ENCODE measurements at places on chromosomes 7 and 10. TPM values are rescaled to one million over a fixed set of nuclear protein-coding genes. Genes with fewer than 3 reads are reported as not detected.

GPR158 gene
- not detected for polyA plus RNA-seq

DNA sequence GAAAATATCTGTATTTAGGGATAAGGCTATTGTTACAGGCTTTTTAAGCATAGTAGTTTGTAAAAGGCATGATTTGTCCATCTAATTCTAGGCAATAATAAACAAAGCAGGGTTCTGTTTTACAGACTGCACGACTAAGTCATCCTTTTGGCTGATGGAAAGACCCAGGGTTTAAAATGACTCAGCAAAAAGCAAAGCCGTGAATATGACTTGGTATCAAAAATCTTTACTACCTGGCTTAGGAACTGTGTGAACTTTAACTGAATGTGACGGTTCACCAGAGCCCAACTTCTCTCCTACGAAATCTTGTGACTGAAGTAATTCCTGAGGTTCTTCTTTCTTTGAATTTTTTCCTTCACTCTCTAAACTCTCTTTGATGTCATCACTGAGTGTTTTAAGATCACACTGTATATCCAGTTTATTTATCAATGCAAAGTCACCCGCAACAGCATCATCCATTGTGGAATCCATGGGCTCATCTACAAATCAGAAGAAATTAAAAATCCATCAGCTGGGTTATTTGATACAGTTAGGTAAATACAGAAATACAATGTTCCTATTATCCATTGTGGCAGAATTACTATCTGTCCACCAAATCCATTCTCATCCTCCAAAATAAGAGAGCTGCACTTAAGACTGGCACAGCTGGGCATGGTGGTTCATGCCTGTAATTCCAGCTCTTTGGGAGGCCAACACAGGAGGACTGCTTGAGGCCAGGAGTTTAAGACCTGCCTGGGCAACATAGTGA lies 17.0 kb downstream of the ATE1 start:
- no peak for DNase-seq

DNA sequence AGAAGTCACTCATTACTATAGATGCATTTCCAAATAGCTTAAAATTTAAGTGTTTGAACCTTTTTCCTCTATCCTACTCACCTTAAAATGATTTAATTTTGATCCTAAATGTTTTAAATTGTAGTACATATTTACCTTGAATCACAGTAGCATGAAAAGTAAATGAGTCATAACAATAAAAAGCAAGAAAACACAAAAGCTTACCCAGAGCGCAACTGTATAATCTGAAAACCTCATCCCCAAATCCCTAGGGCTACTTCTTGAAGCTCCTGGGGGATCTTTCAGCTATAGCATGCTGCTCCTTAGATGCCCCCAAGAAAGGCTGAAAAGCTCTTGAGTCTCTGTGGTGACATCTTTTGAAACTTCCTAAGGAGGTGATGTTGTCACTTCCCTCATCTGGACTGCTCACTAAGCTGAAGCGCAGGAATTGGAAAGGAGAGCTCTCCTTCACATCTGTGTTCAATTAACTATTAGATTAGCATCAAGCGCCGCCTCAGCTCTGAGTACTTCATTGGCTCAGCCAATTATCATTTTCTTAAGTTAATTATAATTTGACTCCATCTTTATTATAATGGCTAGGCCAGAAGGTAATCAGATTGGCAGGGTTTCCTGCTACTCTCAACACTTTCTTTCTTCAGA lies 60.2 kb downstream of the SEMA3E start:
- DNase-seq, result peak; percentile 36

AKR1D1 gene
- polyA plus RNA-seq, result not detected

FOXI2 gene
- polyA plus RNA-seq, result not detected

DNA sequence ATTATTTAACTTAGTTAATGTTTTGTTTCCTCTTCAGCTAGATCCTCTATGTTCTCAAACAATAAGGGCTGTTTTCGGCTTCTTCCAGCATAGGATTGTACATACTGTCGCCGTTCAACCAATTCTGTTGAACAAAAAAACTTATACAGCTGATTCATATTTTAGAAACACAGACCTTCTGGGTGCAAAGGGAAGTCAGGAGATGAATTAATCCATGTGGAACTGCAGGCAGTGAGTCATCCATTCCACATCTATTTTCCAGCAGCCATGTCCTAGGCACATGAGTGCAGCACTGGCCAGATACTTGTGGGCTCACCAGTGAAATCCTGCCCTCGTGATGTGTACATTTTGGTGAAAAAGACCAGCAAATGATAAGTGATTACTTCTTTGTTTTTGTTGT lies 163.2 kb downstream of the JAZF1 start:
- DNase-seq, result no peak

EMX2 gene
- polyA plus RNA-seq, result not detected

NT5C3A gene
- 14.1 TPM for polyA plus RNA-seq

DNA sequence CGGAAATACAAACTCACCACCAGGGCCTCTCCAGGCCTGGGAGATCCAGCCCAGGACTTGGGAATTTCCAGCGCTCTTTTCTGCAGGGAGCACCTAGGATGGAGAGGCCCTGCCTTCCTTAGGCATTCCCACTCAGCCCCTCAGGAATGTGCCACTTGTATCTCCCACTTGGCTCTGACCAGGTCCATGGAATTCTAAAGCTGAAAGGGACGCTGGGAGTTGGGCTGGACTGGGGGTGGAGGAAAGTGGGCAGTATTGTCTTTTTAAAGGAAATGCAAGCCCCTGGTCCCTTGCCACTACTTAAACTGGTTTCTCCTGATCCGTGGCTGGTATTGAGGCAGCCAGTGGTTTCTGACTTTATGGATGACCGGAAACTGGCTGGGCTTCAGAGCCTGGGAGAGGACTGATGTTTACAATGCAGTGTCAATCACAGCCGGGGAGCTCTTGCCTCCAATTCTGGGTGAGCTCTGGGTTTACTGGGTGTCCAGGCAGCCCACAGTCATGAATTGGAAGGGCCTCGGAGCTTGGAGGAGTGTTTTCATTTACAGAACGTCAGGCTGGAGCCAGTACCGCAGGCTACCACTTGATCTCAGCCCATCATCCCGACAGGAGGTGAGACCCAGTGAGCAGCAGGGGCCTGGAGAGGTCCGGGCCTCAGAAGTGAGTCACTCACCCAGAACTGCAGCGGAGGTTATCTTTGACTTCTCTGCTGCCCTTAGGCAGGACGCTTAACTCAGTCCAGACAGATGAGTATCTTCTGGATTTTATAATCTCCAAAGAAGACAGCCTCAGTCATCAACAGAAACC lies 27.3 kb downstream of the AGAP3 start:
- peak; percentile 97 for DNase-seq

UNCX gene
- not detected for polyA plus RNA-seq

DNA sequence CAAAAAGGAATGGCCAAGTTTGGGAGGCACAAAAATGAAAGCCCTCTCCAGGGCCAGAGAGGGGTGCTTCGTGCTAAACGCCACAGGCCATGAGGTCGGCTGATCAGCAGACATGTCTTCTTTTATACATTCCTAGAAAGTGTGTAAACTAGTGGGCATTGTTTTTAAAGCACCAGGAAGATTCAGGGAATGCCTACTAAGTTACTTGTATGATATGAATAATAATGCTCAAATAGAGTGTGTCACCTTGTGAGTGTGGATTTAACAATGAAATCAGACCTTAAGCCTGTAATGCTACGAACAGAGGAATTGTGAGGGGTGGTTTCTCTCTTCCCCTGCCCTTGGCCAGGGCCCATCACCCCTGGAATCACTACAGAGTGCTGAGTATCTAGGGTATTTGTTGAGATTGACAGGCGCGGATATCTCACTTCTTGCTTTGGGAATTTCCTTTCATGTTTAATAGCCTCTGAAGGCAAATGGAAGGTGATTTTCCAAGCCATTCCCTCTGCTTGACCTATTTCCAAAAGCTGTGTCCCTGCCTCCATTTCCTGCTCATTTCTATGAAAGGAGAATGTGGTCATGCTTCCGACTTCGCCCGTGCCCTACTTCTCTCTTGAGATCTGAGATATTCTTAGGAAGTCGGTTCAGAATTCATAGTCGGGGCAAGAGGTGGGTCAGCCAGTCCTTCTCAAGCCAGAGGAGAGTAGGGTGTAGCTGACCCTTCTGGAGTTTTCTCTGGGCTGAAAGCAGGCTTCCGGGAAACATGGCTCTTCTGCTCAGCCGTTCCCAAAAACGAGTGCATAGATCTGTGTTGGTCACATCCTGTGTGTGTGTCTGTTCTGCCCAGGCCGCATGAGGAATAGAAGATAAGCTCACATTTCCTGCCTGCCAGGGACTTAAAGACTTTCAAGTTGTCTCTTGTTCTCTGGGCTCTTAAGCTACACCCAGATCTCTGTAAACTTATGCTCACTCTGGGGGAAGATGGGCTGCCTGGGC lies 167.8 kb upstream of the ITGB1 start:
- DNase-seq, result no peak

DNA sequence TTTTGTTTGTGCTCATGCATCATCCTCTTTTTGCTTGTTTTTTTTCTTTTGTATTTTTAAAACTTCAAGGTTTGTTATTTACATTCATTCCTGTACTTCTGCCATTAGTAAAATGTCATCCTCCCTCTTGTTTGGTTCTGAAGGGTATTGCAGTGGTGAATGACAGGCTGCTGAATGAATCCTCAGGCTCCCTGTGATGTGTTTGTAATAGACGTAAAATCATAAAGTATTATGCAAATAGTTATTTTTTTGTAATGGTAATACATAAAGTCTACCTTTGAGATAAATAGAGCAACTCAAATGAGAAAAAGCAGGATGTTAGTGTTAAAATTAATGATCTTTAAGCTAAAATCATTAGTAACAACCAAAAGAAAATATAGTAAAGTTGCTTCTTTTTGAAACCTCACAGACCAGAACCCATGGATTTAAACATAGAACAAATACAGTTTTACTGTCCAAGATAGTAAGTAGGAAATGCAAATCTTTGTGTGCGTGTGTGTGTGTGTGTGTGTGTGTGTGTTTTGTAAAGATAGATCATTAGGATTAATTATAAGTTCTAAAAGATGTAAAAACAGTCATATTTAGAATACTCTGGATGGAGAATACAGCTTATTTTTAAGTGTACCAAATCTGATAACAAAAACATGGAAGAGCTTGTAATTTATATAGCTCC lies 4.5 kb downstream of the GLCCI1 start:
- DNase-seq, result no peak

AGAP4 gene
- 17.6 TPM for polyA plus RNA-seq

PHYHIPL gene
- polyA plus RNA-seq, result 0.44 TPM

GRCh38 chr10:110408203-110408871 lies 89.4 kb upstream of the DUSP5 start:
- DNase-seq, result no peak

INHBA gene
- polyA plus RNA-seq, result 81.0 TPM

GRCh38 chr7:18503126-18503866 lies 7.7 kb downstream of the HDAC9 start:
- no peak for DNase-seq

CALCR gene
- polyA plus RNA-seq, result 0.12 TPM

- DNase-seq, result no peak
Observed at GRCh38 chr7:104836976-104837375, 177.0 kb upstream of the KMT2E start.

GRCh38 chr10:98106531-98106930 lies 27.9 kb upstream of the R3HCC1L start:
- no peak for DNase-seq

ABCB1 gene
- 2.0 TPM for polyA plus RNA-seq

GRCh38 chr10:70186571-70186970 lies 16.3 kb upstream of the SAR1A start:
- DNase-seq, result no peak

DNA sequence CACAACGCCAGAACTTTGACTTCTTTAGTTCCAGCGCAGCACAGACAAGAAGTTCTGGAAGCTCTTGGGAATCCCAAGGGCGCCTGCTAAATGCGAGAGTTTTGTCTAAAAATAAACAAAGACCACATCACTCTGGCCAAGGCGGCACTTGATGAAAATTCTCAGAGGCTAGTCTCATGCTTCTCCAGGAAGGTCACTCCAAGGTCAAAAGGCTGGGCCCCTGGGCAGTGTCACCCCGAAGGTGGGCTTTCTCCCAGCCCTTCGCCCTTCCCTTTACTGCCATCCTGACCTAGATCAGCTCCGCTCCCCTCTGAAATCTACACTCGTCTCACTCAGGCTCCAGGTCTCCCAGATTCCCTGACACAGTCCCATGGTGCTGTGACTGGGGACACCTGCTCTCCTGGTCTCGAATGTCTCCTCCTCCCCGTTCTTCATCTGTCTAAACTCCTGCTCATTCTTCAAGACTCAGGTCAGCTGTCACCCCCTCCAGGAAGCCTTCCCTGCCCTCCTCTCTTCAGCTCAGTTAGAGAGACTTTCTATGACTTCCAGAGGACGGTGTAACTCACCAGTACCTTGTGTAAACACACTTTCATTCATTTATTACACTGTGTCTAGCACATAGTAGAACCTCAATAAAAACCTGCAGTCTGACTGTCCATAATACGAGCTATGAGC lies 10.5 kb downstream of the FAM53B start:
- no peak for DNase-seq

DNA sequence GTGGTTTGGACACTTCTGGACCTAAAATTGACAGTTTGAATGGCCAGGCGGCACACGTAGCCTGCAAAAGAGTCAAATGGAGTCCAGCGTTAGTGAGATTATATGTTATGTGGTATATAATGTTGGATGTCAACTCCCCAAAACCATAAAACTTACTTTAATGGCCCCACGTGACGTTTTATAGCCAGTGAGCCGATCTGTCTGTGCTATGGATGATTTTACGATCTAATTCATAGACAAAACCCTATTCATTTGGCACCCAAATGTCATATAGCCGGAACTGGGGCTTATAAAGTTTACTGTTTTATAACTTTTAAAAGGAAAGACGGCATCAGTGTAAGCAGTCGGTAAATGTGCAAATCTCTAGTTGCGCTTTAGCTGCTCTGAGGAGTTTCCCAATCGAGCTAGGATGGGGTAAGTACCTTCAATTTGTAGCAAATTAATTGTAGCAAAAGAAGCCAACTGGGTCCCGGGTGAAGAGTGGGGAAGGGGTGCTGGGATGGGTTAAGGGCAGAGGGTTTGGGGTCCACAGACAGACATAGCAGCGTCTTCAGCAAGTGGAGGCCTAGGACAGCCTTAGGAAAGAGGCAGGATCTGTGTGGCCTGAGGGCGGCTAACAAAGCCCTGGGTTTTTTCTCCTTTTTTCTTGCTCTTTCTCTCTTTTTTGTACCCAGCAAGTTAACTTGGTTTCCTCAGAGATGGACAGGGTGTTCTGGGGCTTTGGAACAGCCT lies 3.2 kb downstream of the HOXA5 start:
- no peak for DNase-seq

DNA sequence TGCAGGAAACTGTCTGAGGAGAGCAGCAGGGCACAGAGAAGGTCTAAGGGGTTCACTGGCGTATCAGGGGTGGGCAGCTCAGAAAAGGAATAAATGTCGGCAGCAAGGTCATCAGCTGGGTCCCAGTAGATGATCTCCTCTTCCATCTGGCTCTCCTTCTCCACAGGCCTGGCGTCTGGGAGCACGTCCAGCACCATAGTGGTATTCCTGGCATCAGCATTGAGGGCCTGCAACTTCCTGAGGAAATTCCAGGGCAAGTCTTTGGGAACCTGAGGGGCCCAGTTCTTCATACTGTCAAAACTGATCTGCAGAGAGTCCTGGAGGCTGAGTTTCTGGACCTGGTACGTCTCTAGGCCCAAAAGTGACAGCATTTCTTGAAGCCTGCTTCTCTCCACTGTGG lies 9.6 kb upstream of the MRPS24 start:
- DNase-seq, result no peak

Data from SK-N-SH (cell line).